Left kidney (tissue), 8 donors: ENCODE measurements at places on chromosomes 1 and 21.

GRCh38 chr1:55650444-55650843, 435.3 kb upstream of the USP24 start:
- no peak for DNase-seq

GRCh38 chr1:84853741-84854721, 39.0 kb downstream of the LPAR3 start:
- DNase-seq = no peak

GRCh38 chr1:208048904-208049303, 138.0 kb upstream of the CD34 start:
- no peak for DNase-seq

DNA sequence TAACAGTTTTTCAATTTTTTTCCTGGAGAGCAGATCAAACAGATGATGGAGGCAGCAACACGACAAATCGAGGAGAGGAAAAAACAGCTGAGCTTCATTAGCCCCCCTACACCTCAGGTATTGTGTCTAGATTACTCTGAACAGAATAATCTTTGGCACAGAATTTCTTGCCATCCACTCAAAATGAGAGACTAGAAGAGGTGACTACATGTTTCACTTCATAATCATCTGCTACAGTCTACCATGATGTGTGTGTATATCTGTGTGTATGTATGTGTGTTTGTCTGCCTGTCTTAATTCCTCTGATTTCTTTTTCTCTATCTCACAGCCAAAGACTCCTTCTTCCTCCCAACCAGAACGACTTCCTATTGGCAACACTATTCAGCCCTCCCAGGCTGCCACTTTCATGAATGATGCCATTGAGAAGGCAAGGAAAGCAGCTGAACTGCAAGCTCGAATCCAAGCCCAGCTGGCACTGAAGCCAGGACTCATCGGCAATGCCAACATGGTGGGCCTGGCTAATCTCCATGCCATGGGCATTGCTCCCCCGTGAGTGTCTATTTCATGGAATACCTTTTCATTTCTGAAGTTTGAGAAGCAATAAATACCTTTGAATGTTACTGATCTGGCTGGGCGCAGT, 11.4 kb downstream of the PRPF3 start:
- DNase-seq = no peak

- no peak for DNase-seq
Measured at GRCh38 chr1:83571536-83571935, 427.4 kb downstream of the TTLL7 start.

- DNase-seq = no peak
Measured at GRCh38 chr1:43834280-43835081, 99.1 kb upstream of the ARTN start.

DNA sequence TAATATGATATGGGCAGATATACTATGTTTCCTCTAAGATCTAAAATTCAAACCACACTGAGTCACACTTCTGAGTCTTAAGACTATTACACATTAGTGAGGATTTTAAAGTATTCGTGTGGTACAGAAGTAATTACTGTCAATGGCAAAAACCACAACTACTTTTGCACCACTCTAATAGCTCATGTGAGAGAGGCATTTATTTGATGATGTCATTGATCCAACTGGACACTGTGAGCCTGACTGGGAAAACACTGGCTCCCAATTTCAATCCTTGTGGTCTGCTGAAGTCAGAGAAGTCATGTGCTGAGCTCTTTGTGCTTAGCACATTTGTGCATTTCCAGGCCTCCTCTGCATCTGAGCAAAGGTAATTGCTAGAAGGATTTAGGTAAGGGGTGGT, 377.8 kb downstream of the USH2A start:
- no peak for DNase-seq

DNA sequence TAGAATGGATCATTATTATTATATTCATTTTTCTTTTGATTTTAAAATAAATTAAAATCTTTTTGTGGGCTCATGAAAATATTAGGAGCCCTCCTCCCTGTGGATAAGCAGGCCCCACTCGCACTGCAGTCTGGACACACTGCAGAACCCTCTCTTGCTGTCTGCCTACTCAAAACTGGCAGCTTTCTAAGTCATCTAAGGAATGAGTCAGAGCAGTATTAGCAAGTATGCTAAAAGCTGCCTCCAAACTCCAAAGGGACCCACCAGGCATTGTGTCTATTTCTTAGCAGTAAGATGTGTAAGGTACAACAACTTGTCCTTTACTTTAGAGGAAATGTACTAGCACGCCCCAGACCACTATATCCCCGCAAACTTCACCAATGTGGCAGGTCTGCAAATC, 108.8 kb downstream of the SYF2 start:
- no peak for DNase-seq

DNA sequence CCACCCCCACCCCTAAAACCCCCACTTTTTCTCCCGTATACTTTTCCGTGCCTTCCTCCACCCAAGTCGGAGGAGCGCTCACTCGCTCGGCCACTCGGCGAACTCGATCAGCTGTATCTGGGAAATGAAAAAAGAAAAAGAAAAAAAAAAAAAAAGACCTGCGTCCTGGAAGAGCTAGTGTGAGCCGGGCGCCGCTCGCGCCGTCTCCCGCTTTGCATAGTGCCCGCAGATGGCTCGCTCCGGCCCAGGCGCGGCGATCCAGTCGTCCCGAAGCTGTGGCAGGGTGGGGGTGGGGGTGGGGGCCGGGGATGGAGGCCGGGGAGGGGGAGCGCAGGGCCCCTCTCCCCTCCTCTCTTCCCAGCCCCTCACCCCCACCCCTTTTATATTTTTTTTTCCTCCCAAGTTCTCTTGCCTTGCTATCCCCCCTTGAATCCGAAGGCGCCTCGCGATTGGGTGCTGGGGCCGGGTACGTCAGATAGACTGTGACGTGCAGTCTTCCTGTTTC, 299 bp upstream of the PROX1 start:
- no peak for DNase-seq

GRCh38 chr1:201318504-201319340, 35.4 kb downstream of the PKP1 start:
- DNase-seq = no peak

DNA sequence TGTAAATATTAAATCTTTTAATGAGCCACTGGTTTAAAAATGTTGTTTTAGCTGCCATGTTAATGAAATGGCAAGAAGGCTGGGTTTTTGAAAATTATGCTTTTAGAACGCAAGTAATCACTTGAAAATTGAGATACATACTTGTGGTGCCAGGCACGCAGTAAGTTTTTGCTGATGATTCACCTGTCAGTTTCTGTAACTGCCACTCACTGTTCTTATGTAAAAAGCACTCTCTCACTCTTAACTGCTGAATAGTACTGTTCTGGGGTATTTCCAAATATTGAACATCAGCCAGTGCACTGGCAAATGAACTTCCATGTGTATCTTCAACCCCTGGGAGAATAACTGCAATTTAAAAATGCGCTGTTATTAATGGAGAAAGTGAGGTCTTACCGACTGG, 17.9 kb downstream of the LGALS8 start:
- DNase-seq = no peak

DNA sequence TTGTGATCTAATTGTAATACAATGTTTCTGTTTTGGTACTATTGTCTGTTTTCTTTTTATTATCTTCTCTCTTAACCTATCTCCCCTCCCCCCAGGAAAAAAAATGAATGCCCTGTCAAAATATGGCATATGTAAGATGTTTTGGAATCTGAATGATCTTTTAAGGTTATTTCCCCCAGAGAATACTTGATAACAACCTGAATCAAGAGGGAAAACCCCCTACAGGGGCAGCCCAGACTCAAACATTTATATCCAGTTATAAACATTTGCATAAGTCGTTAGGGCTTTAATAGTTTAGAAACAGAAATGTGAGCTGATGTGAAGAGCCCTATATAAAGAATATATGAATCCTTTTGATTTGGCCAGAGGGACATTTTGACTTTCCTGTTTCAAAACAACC, 169.5 kb downstream of the VAV3 start:
- DNase-seq = no peak
